ENCODE measurements at places on chromosomes 16 and 17. TPM values are rescaled to one million over a fixed set of nuclear protein-coding genes. Genes with fewer than 3 reads are reported as not detected.
A peak's percentile ranks its signal among the peaks of the same experiment; 100 is the strongest.

Gene LDHD
- total RNA-seq: 14.1 TPM

Gene OTOA
- not detected for total RNA-seq

Gene SCN4A
- not detected for total RNA-seq

Gene CHST4
- not detected for total RNA-seq

Gene TMEM92
- total RNA-seq: 0.28 TPM

Gene KPNA2
- 11.9 TPM for total RNA-seq

Gene ANKRD40CL
- total RNA-seq: not detected

Gene ZNF629
- 18.8 TPM for total RNA-seq

GRCh38 chr17:7262935-7263800 lies 890 bp upstream of the CLDN7 start:
- peaks cover 8% of the 10 kb centered on the region for H3K36me3 ChIP-seq
- H3K27ac ChIP-seq: peak overlapping the region; percentile 3
- H3K4me3 ChIP-seq: peak overlapping the region; percentile 75
- DNase-seq: no peak

DNA sequence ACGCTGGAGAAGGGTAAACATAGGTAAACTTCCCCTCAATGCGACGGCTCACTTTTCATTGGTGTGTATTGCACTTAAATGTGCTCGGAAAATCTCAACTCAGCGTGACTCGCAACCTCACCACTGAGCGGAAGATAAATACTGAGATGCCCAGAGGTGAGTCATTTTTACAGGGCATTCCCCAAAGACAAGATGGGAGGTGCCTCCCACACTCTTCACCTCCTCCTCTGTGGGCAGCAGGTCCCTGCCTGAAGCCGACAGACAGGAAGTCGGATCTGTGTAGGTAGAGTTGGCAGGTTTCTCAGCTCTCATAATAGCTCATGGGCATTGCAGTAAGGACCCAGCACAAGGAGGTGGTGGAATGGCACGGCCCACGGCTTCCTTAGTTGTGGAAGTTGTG lies 274.6 kb upstream of the HSBP1 start:
- H3K4me3 ChIP-seq: no peak overlapping the region
- H3K4me1 ChIP-seq: no peaks in the 10 kb centered on the region
- no peaks in the 10 kb centered on the region for H3K36me3 ChIP-seq
- no peaks in the 10 kb centered on the region for H3K27me3 ChIP-seq
- H3K27ac ChIP-seq: no peak overlapping the region

GRCh38 chr17:36870720-36870999 lies 66.6 kb upstream of the LHX1 start:
- H3K36me3 ChIP-seq: no peaks in the 10 kb centered on the region
- H3K4me1 ChIP-seq: no peaks in the 10 kb centered on the region
- H3K27me3 ChIP-seq: no peaks in the 10 kb centered on the region

- H3K4me1 ChIP-seq: no peaks in the 10 kb centered on the region
- DNase-seq: no peak
- no peaks in the 10 kb centered on the region for H3K36me3 ChIP-seq
- H3K27ac ChIP-seq: no peak overlapping the region
- peaks cover 12% of the 10 kb centered on the region for H3K27me3 ChIP-seq
Measured at GRCh38 chr17:48294020-48294805, 135.8 kb downstream of the SKAP1 start.

GRCh38 chr17:50363217-50364060 lies 9.5 kb downstream of the MRPL27 start:
- no peaks in the 10 kb centered on the region for H3K4me1 ChIP-seq
- H3K36me3 ChIP-seq: peaks cover 28% of the 10 kb centered on the region
- H3K27me3 ChIP-seq: no peaks in the 10 kb centered on the region
- H3K27ac ChIP-seq: no peak overlapping the region

GRCh38 chr16:27377666-27378485 lies 24.1 kb upstream of the IL21R start:
- no peak for DNase-seq
- no peaks in the 10 kb centered on the region for H3K36me3 ChIP-seq
- H3K27me3 ChIP-seq: no peaks in the 10 kb centered on the region
- peaks cover 4% of the 10 kb centered on the region for H3K4me1 ChIP-seq
- no peak overlapping the region for H3K27ac ChIP-seq

GRCh38 chr16:19165101-19165500 lies 2.9 kb upstream of the SYT17 start:
- no peak overlapping the region for H3K4me3 ChIP-seq
- no peak for DNase-seq
- no peak overlapping the region for H3K27ac ChIP-seq
- no peaks in the 10 kb centered on the region for H3K27me3 ChIP-seq
- H3K36me3 ChIP-seq: no peaks in the 10 kb centered on the region

DNA sequence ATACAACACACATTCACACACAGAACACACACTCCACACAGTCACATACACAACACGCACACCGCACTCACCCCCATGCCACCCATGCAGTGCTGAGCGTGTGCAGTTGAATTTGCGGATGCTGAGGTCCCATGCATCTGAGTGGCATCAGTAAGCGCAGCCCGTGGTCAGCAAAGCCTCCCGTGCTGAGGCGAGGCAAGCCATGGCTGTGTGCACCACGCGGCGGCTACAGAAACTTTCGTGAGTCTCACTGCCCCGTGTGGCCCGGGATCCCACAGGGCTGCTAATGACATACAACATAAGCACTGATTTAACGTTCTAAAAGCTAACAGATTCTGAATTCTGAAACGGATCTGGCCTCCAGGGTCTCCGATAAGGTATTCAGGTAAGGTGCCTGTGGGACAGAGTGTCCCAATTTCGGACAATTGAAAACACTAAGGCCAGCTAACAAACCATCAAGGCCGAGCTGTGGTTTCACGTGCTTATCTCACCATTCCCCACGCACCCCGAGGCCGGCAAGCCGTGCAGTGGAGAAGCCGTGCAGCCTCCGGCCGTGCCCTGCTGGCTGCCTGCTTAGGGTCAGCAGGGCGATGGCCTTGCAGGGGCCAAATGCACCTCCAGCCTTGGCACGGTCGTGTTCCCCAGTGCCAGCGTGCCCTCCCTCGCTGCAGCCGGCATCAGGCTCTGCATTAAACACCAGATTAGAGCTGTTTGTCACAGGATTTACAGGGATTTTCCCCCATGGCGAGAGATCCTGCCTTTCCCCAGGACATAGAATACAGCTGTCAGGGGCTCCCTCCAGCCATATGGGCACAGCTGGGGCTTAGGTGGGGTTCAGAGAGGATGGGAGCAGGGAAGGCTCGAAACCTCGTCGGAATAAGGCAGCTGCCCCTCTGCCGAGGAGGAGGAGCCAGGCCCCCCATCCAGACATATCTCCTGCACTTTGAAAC lies 191.7 kb downstream of the C16orf95 start:
- DNase-seq: no peak
- H3K4me1 ChIP-seq: peaks cover 20% of the 10 kb centered on the region
- H3K36me3 ChIP-seq: no peaks in the 10 kb centered on the region
- H3K4me3 ChIP-seq: no peak overlapping the region

DNA sequence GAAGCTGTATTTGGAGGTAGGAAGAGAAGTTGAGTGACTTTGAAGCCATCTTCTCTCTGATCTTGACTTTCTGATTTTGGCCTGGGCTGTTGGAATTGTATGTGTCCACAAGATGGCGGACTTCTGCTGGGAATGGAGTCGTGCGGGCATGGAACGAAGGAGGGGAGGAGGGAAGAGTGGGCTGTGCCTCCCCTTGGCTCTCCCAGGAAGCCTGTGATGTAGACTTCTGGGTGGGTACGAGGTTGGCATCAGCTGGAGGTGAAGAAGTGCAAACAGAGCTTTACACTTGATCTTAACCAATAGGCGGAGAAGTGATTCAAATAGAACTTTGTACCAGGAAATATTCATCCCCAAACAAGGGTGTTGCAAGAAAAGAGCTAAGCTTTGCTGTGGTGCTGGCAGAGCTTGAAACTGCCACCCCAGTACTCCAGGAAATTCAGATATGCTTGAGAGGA lies 7.4 kb upstream of the TMEM220 start:
- H3K4me1 ChIP-seq: peaks cover 6% of the 10 kb centered on the region
- no peak overlapping the region for H3K27ac ChIP-seq
- H3K4me3 ChIP-seq: no peak overlapping the region
- H3K27me3 ChIP-seq: no peaks in the 10 kb centered on the region

DNA sequence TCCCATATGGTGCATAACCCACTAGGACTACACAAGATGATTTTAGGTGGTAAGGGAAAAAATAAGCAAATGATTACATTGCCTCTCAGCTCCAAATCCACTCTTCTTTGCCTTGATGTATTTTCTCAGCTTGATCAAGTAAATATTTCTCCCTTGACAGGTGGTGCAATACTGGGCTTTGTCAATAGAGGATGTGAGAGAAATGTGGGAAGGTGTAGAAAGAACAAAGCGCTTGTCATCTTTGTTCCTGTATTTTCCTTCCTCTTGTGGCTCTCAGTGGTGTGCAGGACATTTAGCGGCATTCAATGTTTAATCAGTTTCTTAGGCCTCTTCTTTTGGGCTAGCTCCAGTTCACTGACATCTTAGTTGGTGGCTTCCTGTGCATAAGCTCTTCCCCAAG lies 1165.8 kb upstream of the GOT2 start:
- no peak for DNase-seq
- no peak overlapping the region for H3K4me3 ChIP-seq
- H3K36me3 ChIP-seq: no peaks in the 10 kb centered on the region
- H3K4me1 ChIP-seq: no peaks in the 10 kb centered on the region
- H3K27ac ChIP-seq: no peak overlapping the region

- peaks cover 19% of the 10 kb centered on the region for H3K4me1 ChIP-seq
Measured at GRCh38 chr17:81956607-81957589, 4.1 kb downstream of the NOTUM start.

- no peaks in the 10 kb centered on the region for H3K36me3 ChIP-seq
- no peak for DNase-seq
- no peaks in the 10 kb centered on the region for H3K4me1 ChIP-seq
- H3K4me3 ChIP-seq: no peak overlapping the region
- H3K27me3 ChIP-seq: no peaks in the 10 kb centered on the region
Measured at GRCh38 chr16:28307936-28308335, 15.6 kb downstream of the SBK1 start.

DNA sequence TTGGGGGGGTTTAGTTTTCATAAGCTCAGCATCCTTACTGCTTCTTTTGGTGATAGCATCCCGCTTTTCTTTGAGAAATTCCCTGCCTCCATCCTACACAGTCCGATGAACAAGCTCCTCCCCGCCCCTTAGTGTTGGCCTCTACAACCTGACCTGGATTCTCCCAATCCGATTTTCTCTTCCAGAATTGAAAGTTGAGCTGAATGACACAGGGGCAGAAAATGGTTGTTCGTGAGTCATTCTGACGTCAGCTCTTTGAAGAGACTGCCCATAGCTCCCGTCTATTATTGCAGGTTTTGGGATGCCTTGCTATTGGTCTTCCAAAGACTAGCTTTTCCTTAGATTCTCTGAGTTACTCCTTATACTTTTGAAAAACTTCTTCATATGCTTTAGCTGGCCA lies 279.7 kb downstream of the SLC39A11 start:
- no peaks in the 10 kb centered on the region for H3K27me3 ChIP-seq
- no peak overlapping the region for H3K4me3 ChIP-seq
- DNase-seq: no peak
- no peaks in the 10 kb centered on the region for H3K4me1 ChIP-seq
- no peak overlapping the region for H3K27ac ChIP-seq

DNA sequence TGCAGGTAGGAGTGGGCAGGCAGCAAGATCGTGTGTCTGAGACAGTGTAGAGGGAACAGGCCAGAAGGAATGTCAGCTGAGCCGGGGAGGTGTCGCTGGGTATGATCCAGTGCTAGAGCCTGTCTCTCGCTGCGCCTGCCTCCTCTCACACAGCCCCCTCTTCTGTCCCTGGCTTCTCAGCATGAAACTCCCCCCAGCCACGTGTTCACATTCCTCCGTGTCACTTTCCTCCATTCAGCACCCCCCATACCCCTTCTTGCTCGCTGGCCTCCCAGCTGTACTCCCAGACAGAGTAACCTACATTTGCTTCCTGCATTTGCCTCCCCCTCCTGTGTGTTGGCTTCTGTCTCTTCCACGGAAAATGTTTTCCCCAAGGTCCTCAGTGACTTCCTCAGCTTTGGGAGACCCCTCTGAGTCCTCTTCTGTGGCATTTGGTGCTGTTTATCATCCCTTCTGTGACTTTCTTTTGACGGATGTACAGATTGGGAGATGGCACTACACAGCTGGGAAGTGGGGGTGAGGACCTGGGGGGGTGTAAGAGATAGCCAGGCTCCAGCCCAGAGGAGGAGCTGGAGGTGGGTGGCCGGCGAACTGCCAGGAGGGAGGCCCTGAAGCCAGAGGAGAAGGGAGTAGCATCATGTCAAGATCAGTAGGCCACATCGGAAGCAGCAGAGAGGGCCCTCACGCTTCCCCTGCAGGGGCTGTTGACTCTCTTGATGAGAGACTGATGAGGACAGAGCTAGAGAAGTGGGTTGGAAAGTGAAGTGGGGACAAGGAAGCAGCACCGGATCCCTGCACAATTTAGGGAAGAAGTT lies 19.2 kb downstream of the SGF29 start:
- no peaks in the 10 kb centered on the region for H3K36me3 ChIP-seq
- no peak for DNase-seq
- no peaks in the 10 kb centered on the region for H3K27me3 ChIP-seq
- no peak overlapping the region for H3K4me3 ChIP-seq
- no peaks in the 10 kb centered on the region for H3K4me1 ChIP-seq
- no peak overlapping the region for H3K27ac ChIP-seq

- H3K4me1 ChIP-seq: no peaks in the 10 kb centered on the region
- H3K27me3 ChIP-seq: no peaks in the 10 kb centered on the region
- no peak overlapping the region for H3K4me3 ChIP-seq
- no peak overlapping the region for H3K27ac ChIP-seq
Measured at GRCh38 chr17:13531721-13532120, 70.0 kb downstream of the HS3ST3A1 start.

DNA sequence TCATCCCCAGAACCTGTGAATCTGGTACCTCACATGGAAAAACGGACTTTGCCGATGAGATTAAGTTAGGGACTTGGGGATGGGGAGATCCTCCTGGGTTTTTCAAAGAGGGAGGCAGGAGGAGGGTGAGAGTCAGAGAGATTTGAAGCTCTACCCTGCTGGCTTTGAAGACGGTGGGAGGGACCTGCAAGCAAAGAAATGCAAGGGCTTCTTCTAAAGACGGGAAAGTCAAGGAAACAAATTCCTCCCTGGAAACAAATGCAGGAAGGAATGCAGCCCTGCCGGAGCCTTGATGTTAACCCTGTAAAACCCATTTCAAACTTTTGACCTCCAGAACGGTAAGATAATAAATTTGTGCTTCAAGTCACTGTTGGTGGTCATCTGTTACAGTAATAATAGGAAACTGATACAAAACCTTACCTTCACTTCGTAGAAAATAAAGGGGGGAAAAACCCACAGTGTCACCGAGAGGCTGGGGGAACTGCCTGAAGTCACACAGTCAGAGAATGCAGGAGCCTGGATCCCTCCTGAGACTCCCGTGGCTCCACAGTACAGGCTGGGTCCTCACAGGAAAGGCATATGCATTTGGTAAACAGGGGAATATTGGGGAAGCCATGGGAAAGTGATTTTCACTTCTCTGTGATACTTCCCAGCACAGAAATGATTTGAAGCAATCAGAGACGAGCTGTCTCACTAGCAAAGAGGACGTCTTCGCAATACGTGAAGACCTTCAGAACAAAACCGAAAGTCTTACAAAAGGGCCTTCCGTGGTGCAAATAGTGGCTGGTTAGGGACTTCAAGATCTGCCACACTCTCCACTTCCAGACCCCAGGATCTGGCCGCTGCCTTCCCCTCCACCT lies 58.9 kb upstream of the CLEC3A start:
- no peaks in the 10 kb centered on the region for H3K36me3 ChIP-seq
- no peak overlapping the region for H3K4me3 ChIP-seq
- no peaks in the 10 kb centered on the region for H3K4me1 ChIP-seq
- no peak for DNase-seq
